Coronary artery (tissue), 2 donors: ENCODE measurements at places on chromosomes 13 and 19.
A peak's percentile ranks its signal among the peaks of the same experiment; 100 is the strongest.

DNA sequence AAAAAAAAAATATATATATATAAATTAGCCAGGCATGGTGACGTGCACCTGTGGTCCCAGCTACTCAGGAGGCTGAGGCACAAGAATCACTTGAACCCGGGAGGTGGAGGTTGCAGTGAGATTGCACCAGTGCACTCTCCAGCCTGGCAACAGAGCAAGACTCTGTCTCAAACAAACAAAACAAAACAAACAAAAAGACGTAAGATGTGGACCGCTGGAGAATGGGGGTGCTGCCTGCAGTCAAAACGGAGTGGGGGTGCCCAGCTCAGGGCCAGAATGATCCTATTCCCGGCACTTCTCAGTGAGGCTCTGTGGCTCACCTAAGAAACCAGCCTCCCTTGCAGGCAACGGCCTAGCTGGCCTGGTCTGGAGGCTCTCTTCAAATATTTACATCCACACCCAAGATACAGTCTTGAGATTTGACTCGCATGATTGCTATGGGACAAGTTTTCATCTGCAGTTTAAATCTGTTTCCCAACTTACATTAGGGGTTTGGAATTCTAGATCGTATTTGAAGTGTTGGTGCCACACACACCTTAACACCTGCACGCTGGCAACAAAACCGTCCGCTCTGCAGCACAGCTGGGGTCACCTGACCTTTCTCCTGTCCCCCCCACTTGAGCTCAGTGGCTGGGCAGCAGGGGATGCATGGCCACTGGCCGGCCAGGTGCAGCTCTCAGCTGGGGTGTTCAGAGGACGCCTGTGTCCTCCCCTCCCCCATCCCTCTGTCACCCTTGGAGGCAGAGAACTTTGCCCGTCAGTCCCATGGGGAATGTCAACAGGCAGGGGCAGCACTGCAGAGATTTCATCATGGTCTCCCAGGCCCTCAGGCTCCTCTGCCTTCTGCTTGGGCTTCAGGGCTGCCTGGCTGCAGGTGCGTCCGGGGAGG is at the start of gene F7:
F7 (plus strand) TSS at position 760 of the 889 bp plus-strand sequence; CDS start at position 811, 51 bp downstream.
- no peak for DNase-seq

DNA sequence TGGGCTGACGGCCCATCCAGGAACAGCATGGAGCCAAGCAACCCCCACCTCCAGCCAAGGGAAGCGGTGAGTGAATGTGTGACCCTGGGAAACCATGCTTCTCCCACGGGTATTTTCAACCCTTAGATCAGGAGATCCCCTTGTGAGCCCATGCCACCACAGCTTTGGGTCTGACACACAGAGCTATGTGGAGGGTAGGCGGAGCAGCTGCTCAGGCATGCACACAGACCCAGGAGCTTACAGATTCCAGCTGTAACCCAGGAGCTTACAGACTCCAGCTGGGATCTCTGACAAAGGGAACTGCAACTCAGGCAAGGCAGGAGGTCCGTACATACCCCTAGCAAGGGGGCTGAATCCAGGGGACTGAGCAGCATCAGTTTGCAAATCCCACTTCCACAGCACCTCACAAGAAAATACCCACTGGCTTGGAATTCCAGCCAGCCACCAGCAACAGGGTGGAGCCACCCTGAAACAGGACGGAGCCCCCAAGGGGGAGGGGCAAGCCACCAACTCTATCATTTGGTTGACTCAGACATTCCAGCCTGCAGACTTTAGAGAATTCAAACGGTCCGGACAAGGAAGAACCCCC is 40.8 kb upstream of the RFXAP start:
- no peak for DNase-seq

DNA sequence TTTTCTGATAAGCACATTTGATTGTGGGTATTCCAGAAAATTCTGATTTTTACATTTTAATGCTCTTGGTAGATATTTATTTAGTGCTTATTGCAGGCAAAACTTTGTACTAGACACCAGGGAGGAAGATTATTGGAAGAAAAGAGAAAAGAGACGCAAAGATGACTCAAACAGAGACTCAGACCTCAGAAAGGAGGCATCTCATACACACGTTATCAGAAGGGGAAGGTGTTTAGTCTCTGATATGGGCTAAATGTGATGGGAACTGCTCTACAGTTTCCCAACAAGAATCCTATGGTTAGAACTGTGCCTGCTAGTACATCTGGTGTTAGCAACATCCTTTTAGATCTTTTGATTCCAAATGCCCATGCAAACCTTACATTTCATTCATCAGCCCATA is 245.6 kb downstream of the KLF5 start:
- no peak for DNase-seq

DNA sequence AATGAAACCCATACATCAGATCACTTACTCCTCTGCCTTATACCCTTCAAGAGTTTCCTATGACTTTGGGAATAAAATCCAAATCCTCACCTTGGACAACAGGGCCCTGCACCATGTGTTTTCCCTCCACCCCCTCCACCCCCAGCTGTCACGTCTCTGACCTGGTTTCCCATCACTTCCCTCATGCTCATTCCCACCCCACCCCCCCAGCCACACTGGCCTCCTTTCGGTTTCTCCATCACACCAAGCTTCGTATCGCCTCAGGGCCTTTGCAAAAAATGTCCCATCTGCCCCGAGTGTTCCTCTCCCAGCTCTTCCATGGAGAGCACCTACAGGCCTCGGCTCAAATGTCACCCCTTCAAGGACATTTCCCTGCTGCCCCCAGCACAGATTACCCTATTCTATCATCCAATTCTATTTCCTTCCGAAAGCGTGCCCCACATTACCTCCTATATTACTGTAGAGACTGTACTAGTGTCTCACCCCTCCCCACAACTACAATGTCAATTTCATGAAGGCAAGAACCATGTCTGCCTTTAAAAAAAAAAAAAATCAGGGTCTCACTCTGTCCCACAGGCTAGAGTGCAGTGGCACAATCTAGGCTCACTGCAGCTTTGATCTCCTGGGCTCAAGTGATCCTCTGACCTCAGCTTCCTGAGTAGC is 16.8 kb upstream of the FFAR2 start:
- DNase-seq, result no peak

DNA sequence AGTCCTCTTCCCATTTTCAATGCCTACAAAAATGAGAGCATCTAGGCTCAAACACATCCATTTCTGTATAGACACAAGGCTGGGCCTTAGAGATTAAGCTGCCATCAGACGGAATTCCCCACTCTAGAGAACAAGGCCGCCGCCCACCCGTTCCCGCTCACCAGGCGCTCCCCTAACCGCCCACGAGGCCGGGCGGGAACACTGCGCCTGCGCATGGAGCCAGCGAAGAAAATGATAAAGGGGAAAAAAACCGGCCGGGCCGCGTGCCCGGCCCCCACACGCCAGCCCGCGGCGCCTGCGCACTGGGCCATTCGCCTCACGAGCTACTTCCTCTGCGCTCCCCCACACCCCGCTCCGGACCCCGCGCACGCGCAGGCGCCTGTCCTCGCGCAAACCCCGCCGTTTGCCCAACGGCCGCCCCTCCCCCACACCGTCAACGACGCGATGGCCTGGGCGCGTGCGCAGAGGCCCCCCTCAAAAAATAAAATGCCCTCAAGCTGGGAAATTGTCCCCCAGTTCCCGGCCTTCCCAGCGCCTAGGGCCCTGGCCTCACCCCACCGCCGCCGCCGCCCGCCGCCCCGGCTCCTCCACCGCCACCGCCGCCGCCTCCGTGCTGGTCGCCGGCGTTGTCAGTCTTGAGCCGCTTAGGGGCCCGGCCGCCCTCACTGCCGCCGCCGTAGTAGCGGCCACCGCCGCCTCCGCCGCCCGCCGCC is 483 bp downstream of the HNRNPL start:
- DNase-seq, result peak; percentile 97

GRCh38 chr19:50332244-50333038 is 3.3 kb upstream of the KCNC3 start:
- DNase-seq, result no peak

DNA sequence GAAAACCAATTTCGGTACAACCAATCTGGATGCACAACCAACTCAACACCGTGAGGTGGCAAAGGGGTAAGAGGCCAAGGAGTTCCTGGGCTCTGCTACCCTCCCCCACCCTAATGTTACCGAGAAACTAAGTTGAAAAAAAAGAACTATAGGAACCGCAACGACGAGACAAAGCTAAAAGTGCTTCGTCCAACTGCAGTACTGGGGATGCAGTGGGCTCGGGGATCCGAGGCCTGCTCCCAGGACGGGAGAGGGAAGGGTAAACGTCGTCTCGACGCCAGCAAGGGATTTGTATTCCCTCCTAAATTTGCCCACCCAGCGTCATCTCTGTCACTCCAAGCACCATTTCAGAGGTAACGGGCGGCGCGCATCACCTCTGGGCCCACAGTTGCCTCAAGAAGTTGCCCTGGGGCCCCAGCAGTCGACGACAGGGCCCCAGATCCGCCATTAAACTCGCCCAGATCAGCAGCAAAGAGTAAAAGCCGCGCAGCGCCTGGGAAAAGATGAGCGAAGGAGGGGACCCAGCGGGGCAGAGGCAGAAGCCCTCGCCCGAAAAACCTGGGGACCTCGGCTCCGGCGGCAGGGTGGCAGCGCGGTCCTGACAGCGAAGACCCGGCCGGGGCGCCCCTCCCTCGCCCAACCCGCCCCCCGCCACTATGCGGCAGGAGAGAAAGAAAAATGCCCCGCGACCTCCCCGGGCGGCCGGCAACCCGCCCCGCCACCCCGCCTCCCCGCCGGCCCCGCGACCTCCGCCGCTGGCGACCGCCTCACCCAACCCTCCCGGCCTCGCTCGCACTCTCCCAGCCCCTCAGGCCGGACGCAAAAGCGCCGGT is 752 bp downstream of the ZMYM5 start:
- peak; percentile 74 for DNase-seq

- no peak for DNase-seq
Measured at GRCh38 chr13:82688400-82688994, 1193.8 kb downstream of the SLITRK1 start.

DNA sequence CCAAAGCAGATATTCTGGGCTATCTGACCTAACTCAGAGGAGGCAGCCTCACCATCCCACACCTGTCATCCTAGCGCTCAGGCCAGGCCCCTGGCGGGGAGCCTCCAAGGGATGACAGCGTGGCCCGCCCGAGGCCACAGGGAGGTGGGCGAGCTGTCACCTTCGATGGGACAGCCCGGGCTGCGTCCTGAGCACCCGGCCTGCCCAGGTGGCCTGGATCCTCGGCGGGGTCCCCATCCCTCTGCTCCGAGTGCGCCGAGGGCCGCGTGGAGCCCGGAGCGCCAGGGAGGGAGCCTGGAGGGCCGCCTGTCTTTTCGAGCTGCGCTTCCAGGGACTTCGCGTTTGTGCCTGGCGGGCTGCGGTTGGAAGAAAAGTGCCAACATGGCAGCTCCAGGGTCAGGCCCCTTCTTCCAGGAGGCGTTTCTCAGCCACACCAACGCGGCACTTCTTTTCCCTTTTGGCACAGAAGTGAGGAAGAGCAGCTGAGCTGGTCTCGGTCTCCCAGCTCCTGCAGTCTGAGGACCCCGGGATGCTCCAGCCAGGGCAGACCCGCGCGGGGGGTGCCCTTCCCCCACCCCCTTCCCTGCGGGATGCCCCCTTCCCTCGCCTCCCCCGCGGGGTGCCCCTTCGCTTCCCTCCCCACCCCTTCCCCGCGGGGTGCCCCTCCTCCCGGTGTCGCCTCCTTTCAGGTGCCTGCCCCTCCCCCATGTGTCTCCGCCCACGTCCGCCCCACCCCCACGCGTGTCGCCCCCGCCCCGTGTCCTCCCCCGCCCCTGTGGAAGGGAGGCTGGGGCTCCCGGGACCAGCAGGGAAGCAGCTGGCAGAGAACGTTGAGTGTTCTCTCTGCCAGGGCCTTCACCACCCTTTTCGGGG is 42.3 kb downstream of the GJA3 start:
- peak; percentile 79 for DNase-seq

DNA sequence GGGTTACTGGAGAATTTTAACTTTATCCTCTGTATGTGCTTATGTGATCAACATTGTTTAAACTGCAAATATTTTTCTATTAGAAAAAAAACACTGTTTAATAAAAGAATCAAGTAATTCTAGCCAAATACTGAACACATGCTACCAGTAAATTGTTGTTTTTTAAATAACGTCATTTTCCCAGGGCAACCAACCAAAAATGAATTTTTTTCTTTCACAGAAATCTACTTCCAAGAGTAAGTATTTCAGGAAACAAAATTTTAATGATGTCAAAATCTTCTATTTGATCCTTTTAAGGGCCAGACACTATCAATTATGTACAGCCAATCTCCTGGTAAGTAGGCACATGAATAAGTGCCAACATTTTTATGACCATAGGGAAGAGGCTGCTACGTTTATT is 57.1 kb downstream of the TUBGCP3 start:
- DNase-seq, result no peak

GRCh38 chr19:50190439-50190891 is 13.0 kb upstream of the MYH14 start:
- DNase-seq, result no peak
